ENCODE measurements at places on chromosomes 16 and 17. TPM values are rescaled to one million over a fixed set of nuclear protein-coding genes. Genes with fewer than 3 reads are reported as not detected.

DNA sequence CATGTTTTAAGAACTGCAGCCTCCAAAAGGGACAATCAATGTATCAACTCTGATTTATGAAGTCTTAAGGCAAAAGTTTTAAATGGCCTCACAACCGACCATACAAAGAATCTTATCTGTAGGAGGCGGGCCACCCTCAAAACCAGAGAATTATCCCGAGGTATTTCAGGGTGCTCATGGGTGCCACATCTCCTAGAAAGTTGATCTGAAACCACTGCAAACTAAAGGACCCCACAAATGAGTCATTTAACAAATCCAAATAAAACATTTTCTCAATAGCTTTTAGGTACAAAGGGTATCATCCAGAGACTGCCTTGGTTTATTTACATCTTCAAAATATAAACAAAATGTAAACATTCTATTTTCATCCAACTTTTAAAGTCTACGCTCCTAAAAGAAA lies 6.8 kb downstream of the ERN1 start:
- DNase-seq = no peak

DNA sequence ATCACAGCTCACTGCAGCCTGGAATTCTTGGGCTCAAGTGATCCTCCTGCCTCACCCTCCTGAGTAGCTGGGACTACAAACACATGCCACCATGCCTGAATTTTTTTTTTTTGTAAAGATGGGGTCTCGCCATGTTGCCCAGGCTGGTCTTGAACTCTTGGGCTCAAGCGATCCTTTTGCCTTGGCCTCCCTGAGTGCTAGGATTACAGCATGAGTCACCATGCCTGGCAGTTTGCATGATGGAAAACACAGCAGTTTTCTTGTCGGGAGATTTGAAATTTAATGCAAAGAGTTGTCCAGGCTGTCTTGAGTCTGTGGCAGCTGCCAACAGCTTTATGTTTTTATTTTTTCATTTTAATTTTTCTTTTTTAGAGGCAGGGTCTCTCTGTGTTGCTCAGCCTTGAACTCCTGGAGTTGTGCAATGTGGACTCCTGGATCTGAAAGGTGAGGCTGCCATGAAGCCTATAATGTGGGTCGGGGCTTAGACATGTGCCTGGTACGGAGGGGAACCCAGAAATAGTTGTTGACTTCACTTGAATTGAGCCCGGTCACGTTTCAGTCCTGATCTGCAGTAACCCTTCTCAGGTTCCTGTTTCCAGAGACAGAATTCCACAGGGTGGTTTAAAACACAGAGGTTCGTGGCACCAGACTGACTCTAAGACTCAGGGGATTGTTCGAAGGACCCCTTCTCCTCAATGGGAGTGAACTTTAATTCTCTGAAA lies 18.7 kb downstream of the CD300A start:
- DNase-seq = no peak

DNA sequence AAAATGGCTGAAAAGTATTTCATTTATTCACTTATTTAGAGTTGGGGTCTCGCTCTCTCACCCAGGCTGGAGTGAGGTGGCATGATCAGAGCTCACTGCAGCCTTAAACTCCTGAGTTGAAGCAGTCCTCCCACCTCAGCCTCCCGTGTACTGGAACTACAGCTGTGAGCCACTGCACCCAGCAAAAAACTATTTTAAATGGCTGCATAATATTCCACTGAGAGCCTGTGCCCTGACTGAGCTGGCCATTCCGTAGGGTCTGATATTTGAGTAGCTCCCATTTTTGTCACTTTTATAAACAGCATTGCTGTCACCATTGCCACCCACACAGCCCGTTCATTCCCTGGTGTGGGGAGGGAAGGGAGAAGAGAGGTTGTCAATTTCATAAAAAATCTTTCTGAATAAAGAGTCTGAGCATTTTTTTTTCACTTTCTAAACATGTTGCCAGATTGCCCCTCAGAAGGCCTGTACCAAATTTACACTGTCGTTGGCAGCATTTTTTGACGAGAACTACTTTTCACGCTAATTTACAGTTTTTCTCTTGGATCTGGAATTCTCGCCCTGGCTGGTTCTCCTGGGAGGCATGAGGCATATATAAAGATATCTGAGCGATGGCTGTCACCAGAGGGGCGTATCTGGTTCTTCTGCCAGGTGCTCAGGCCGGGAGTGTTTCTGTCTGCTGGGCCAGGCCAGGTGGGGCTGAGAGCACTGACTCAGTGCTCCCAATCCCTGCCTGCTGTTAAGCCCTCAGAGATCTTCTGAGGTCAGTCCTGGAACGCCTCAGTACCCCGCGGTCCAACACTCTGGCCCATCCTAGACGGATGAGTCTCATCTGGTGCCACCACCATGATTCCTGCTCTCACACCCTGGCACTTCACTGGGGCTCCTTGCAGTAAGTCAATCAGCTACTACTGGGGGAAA lies 7.2 kb upstream of the KIFC3 start:
- no peak for DNase-seq

GRCh38 chr17:79548116-79548515 lies 62.7 kb downstream of the RBFOX3 start:
- no peak for DNase-seq

DNA sequence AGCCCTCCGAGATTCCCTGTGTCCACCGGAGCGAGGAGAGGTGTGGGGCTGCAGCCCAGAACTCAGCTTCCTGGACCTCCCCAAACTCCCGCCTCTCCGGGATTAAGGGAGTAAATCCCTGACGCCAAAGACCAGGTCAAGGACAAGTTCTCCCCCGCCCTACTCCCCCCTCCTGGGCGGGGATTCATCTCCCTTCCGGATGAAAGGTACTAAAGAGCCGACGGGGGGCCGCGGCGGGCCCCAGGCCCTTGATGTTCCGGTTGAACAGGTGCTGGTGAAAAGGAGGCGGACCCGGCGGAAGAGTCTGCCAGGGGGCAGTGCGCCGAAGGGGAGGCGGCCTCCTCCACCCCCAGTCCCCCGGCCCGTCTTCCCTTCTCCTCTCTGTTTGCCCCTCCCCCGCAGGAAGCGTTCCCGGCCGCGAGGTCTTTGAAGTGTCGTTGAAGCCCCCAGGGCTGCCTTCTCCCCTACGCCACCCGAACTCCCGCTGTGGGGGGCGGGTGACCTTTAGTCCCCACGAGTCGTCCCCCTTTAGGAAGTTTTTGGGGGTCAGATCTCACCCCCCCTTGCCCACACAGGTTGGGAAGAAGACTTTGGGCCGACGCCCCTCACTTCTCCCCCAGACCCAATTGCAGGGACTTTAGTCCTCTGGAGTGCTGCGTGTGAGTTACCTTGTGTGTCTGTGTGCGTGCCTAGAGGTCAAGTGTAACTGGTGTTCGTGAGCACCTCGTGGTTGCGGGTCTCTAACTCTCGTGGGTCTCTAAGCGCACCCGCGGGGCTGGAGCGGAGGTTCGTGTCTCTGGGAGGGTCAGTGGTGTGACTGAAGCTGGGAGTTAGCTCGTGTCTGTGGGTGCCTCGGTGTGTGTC lies 1.1 kb upstream of the MLLT6 start:
- peak; percentile 95 for DNase-seq

DNA sequence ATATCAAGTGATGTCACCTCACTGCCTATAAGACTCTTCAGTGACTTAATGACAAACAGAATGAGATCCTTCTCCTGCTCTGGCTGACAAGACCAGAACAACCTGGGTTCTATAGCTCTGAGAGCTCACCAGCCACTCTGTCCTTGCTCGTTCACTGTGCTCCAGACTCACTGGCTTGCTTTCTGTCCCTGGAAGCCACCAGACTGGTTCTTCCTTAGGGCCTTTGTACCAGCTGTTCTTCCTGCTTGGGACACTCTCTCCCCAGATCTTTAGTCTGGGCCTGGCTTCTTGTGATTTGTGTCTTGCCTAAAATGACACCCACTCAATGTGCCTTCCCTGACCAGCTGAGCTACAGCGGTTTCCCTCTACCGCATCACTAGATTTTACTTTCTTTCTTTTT lies 76.1 kb downstream of the FTO start:
- peak; percentile 32 for DNase-seq

GRCh38 chr17:2521257-2521656 lies 9.6 kb upstream of the METTL16 start:
- no peak for DNase-seq

DNA sequence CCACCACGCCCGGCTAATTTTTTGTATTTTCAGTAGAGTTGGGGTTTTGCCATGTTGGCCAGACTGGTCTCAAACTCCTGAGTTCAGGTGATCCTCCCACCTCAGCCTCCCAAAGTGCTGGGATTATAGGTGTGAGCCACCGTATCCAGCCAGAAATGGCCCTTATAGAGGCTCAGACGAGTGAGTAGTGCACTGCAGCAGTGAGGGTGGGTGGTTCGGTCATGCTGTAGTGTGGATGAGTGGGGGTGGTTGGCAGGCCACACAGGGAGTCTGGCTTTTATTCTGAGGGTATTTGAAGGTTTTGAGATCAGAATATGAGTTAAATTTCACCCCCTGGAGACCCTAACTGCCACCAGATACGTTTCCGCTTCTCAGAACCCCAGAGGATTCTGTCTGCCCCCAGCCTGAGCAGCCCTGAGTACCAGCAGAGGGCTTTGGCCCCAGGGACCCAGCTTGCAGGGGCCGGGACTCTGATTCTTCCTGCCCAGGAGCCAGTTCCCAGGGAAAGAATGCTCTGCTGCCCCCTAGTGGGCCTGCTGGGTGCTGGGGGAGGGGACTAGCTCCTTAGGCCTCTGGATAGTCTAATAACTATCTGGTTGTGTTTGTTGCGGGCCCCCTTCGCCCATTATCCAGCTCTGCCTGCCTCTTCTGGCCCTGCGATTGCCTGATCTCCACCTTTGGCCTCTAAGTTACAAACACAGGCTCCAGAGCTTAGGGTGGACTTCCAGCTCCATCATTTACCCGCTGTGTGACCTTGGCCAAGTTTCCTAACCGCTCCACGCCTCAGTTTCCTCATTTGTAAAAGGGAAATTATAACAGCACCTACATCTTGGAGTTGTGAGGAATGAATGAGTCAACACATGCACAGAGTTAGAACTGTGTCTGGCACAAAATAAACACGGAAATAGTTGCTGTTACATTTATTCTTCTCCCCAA lies 2.0 kb downstream of the ZNF771 start:
- peak; percentile 91 for DNase-seq

DNA sequence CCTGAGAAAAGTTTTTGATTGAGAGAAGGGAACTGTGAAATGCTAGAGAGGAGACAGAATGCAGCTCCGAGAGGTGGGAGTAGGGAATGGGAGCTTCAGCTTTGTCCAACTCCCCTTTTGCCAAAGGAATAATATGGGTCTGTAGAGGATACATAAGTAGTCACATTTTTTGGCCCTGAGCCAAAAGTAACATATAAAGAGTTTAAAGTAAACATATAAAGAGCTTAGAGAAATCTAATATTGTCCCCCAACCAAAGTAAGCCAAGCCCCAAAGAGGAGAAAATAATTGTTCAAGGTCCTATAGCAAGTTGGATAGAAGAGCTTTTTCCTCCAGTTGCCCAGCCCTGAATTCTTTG lies 215.1 kb downstream of the TMEM114 start:
- DNase-seq = no peak

DNA sequence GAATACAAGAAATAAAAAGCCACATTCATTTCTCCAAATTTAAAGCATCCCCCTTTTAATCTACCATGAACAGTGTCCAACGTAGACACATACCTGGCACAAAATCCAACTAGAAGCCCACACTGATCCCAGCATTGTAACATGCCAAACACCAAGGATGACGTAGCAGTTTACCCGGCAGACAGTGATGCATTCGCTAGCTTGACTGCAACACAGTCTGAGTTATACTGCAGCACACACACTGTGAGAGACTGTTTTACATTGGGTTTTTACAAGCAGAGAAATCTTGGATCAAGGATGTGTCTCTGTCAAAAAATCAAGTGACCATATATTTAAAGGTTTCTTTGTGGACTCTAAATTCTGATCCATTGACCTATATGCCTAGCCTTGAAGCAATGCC lies 74.5 kb upstream of the C17orf78 start:
- peak; percentile 24 for DNase-seq

GRCh38 chr17:34637548-34638525 lies 58.5 kb downstream of the TMEM132E start:
- DNase-seq = peak; percentile 84

- no peak for DNase-seq
Observed at GRCh38 chr16:3791701-3792100, 74.4 kb upstream of the TRAP1 start.

DNA sequence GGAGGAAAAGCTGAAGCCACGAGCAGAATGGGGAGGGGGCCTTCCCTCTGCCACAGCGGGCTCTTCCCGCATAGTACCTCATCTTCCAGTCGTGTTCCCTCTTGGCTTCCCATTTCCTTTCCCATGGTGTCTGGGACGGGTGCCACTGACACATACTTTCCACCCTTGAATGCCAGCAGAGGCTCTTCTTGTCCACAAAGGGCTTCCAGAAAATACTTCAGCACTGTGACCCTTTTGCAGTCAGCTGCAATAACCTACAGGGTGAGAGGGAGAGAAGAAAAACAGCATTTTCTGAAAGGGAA lies 30.7 kb downstream of the HIC1 start:
- DNase-seq = no peak

GRCh38 chr17:49691677-49692191 lies 13.8 kb upstream of the SPOP start:
- no peak for DNase-seq

DNA sequence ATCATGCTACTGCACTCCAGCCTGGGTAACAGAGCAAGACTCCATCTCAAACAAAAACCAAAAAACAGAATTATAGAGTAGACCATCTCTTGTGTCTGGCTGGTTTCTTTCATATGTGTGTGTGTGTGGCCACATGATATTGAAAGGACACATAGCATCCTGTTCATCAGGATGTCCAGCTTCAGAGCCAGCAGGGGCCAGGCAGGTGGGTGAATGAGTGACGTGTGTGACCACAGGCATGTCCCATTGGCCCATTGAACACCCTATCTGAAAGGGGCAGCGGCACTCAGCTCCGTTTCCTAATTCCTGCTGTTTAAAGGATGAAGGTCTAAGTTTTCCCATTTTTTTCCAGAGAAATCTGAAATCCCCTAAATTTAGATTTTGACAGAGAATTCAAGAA lies 174.2 kb downstream of the PRKCB start:
- no peak for DNase-seq

GRCh38 chr17:74274060-74274708 lies at the start of gene DNAI2:
Gene DNAI2, plus strand, starts transcription at chr17:74274234. Its CDS starts 7,584 bp downstream, at chr17:74281818.
- DNase-seq = peak; percentile 20

GRCh38 chr16:21167929-21168602 lies 9.6 kb downstream of the LDAF1 start:
- no peak for DNase-seq

GRCh38 chr16:69767459-69768229 lies 5.5 kb downstream of the WWP2 start:
- DNase-seq = no peak

Gene PABPN1L
- total RNA-seq = not detected

Gene KCTD19
- not detected for total RNA-seq

Gene KRTAP1-1
- not detected for total RNA-seq

Gene GPRC5B
- 31.6 TPM for total RNA-seq

Gene CES3
- total RNA-seq = 5.2 TPM

Gene TMC8
- 1.6 TPM for total RNA-seq

Gene PLLP
- total RNA-seq = 43.2 TPM

Gene SLC47A1
- not detected for total RNA-seq

Gene INTS2
- total RNA-seq = 3.6 TPM

Gene MYCBPAP
- 0.33 TPM for total RNA-seq

All from body of pancreas (tissue), 4 donors.